ENCODE measurements at places on chromosomes 12 and 14. TPM values are rescaled to one million over a fixed set of nuclear protein-coding genes. Genes with fewer than 3 reads are reported as not detected.

KRT79 gene
- total RNA-seq, result not detected

FAM90A1 gene
- 0.21 TPM for total RNA-seq

CEP170B gene
- total RNA-seq, result 36.3 TPM

PAH gene
- total RNA-seq, result not detected

RTL1 gene
- not detected for total RNA-seq

FGF6 gene
- total RNA-seq, result not detected

PPP1R1A gene
- 32.4 TPM for total RNA-seq

SCN8A gene
- total RNA-seq, result 0.39 TPM

PKP2 gene
- 35.0 TPM for total RNA-seq

FITM1 gene
- 0.78 TPM for total RNA-seq

Measured in tibial nerve (tissue), 4 donors.